Myocyte (in vitro differentiated cells): ENCODE measurements at places on chromosomes 7 and 10.
A peak's percentile ranks its signal among the peaks of the same experiment; 100 is the strongest.

GRCh38 chr10:646118-646524 is 43.3 kb downstream of the DIP2C start:
- DNase-seq, result no peak

GRCh38 chr10:123804716-123805115 is 86.9 kb downstream of the CPXM2 start:
- DNase-seq, result no peak

DNA sequence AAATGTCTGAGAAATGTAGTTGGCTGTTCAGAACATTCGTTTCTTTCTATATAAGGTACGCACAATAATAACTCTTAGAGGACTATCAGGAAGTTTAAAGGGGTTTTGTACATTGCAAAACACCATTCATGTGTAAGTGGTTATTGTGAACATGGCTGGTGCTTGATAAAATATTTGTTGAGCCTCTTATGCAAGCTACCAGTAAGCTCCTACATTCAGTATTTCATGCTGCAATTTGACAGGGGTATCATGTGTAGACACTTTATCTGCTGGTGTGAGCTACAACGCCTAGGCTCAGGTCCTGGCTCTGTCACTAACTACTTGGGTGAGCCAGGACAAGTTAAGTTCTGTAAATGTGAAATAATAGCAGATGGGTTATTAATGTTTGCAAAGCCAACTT is 75.5 kb downstream of the MAP3K8 start:
- no peak for DNase-seq

DNA sequence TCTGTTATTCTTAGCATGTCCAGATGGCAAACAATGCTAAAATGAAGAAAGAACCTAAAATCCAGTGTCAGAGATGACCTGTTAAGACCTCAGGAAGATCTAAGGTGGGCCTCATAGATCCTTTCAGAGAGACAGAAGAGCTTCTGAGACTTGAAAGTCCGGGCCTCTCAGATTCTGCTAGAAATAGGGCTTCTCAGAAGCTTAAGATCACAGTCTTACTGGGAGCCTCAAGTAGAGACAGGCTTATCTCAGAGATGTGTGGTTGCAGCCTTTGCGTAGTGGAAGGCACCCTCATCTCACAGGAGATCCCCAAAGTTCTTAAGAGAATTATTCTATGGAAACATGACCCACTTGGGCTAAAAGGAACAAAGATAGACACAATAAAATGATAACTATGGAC is 642.8 kb downstream of the TNS3 start:
- DNase-seq, result no peak

GRCh38 chr7:77933394-77933793 is 134.8 kb downstream of the PHTF2 start:
- DNase-seq, result peak; percentile 25

DNA sequence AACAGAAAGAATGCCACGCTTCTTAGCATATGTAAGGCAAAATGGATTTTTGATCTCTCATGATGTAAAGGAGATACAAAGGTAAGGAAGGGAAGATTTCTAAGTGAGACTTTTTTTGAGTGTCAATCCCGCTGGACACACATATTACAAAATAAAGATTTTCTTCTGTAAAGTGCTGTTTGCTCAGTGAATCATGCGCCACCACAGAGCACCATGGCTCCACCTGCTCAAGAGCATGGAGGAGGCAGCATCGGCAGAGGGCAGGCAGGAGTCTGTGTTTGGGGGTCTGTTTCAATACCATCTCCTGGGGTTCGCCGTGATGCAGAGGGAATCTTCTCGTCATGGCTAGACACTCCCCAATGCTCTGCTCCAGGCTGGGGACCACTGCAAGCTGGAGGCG is 83.5 kb downstream of the ALOX5 start:
- no peak for DNase-seq

GRCh38 chr7:135800560-135800959 is 51.9 kb upstream of the FAM180A start:
- no peak for DNase-seq

GRCh38 chr10:23037561-23037960 is 57.8 kb upstream of the MSRB2 start:
- no peak for DNase-seq

DNA sequence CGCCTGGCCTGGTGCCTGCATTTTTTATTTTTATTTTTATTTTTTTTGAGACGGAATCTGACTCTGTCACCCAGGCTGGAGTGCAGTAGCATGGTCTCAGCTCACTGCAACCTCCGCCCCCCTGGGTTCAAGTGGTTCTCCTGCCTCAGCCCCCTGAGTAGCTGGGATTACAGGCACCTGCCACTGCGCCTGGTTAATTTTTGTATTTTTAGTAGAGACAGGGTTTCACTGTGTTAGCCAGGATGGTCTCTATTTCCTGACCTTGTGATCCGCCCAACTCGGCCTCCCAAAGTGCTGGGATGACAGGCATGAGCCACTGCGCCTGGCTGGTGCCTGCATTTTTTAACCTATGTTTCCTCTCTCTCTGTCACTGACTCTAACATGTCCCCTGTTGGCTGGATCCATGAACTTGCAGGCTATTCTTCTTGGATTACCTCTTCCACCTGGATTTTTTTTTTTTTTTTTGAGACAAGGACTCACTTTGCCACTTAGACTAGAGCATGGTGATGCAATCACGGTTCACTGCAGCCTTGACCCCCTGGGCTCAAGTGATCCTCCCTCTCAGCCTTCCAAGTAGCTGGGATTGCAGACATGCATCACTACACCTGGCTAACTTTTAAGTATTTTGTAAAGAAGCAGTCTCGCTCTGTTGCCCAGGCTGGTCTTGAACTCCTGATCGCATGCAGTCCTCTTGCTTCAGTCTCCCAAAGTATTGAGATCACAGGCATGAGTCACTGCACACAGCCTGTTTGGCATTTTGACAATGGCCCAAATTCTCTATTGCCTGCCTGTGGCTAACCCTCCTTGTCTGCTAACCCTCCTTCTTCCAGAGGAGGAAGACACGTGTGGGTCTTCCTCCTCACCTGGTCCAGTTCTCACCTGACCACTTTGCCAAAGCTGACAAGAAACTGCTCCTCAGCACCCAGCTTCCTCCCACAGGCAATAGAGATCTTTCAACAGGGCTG is 23.0 kb upstream of the PRPF18 start:
- peak; percentile 3 for DNase-seq

GRCh38 chr7:126768836-126769235 is 483.9 kb downstream of the GRM8 start:
- DNase-seq, result peak; percentile 38

DNA sequence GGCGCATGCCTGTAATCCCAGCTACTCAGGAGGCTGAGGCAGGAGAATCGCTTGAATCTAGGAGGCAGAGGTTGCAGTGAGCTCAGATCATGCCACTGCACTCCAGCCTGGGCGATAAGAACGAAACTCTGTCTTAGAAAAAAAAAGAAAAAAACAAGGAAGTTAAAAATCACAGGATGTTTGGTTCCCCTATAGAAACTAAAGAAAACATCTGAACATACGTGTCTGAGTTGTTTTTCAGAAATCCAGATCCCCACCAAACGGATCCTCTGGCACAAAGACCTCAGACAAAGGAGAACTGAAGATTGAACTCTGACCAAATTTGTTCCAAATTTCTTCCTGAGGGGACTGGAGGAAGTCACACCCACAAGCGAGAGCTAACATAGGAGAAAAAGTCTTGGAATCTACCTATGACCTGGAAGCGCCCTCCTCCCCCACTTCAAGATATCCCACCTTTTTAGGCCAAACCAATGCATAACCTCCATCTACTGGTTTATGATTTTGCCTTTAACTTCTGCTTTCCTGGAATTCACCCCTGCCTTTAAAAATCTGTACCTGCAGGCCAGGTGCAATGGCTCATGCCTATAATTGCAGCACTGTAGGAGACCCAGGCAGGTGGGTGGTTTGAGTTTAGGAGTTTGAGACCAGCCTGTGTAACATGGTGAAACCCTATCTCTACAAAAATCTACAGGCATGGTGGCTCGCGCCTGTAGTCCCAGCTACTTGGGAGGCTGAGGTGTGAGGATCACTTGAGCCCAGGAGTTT is 19.7 kb upstream of the SIRT1 start:
- no peak for DNase-seq

DNA sequence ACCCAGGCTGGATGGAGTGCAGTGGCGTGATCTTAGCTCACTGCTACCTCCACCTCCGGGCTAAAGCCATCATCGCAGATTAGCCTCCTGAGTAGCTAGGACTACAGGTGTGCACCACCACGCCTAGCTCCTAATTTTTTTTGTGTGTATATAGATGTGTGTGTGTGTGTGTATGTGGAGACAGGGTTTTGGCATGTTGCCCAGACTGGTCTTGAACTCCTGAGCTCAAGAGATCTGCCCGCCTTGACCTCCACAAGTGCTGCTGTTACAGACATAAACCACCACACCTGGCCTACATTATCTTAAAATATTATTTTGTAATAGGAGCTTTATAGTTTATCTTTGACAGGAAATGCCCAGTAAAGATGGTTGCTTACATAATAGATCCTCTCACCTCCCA is 25.0 kb downstream of the FOXP2 start:
- peak; percentile 6 for DNase-seq

DNA sequence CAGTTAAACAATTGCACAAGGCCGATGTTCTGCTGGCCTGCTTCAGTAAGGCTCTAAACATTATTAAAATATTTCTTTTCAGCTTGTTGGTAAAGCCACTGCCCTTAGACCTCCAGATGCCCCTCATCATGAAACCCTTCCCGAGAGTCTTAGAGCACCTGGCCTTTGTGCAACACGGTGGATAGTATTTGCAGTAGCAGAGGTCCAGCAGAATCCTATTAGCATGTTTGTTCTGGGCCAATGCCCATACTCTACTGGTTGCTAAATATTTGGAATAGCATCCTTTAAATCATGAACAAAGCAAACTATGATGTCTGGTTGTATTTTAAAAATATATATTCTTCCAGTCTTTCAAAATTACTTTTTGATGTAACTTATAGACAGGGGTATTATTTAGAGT is 584.6 kb downstream of the CNTNAP2 start:
- DNase-seq, result no peak

- no peak for DNase-seq
Measured at GRCh38 chr10:47268696-47269095, 31.3 kb upstream of the GDF10 start.

- DNase-seq, result peak; percentile 76
Measured at GRCh38 chr10:93573051-93573909, 6.8 kb downstream of the FFAR4 start.

DNA sequence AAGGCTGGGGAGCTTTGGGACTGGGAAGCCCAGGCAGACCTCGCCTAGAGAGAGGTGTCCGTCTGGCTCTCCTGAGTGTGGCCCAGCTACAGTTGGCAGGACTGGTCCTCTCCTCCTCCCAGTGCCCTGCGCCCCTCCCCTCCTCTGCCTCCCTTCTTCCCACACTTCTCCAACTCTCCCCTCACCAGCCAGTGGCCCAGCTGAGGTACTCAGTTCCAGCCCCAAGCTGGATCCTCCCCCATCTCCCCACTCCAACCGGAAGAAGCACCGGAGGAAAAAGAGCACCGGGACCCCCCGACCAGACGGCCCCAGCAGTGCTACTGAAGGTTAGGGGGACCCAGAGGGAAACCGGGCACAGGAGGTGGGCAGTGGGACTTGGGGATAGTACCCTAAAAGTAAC is 27.7 kb downstream of the GBX1 start:
- no peak for DNase-seq

- DNase-seq, result no peak
Measured at GRCh38 chr7:142954680-142955268, 7.4 kb downstream of the KEL start.

- no peak for DNase-seq
Measured at GRCh38 chr7:100048680-100049079, 894 bp upstream of the ZSCAN21 start.

GRCh38 chr10:30825495-30825894 is 195.9 kb upstream of the LYZL2 start:
- no peak for DNase-seq

DNA sequence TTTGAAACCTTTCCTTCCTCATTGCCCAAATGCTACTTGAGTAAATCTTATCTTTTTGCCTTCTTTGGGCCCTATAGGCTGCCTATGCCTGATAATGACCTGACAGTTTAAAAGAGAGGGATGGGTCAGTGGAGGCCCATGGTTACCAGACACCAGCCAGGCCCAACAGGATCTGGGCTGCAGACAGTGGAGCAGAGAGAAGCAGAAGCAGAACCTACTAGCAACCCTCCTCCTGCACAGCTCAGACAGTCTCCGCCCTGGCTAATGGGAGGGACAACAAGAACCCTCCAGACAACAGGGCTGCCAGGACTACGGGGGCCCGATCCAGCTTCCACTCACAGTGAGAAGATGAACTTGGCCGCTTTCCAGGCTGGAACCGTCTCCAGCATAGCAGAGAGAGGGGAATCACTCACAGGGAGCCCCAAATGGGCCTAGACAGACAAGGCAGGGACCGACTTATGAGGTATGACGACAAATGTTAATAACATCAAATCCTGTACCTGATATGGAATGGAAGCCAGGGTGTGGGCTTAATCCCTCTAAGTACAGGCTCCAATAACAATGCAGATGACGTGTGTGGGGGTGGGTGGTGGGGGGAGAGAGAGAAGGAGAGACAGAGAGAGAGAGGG is 31.7 kb upstream of the DGKI start:
- no peak for DNase-seq

- no peak for DNase-seq
Measured at GRCh38 chr7:76293407-76293901, 9.0 kb upstream of the HSPB1 start.

- no peak for DNase-seq
Measured at GRCh38 chr7:154375956-154376355, 323.8 kb downstream of the DPP6 start.

- no peak for DNase-seq
Measured at GRCh38 chr7:152085131-152085530, 59.7 kb downstream of the GALNT11 start.

GRCh38 chr10:58747687-58748086 is 235.0 kb downstream of the BICC1 start:
- no peak for DNase-seq

DNA sequence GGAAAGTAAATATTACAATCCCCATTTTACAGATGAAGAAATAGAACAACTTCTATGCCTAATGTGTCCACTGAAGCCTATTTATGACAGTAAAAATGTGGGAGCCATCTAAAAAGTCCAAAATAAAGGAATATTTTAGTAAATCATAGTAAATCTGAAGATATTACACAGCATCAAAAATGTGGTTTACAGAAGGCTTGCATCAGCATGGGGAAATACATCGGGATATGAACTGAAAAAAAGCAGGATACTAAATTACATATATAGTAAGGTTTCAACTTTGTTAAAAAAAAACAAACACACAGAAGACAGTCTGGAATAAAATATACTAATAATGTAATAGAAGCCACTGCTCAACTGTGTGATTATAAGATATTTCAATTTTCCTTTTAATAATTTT is 20.8 kb downstream of the CPA1 start:
- DNase-seq, result no peak

DNA sequence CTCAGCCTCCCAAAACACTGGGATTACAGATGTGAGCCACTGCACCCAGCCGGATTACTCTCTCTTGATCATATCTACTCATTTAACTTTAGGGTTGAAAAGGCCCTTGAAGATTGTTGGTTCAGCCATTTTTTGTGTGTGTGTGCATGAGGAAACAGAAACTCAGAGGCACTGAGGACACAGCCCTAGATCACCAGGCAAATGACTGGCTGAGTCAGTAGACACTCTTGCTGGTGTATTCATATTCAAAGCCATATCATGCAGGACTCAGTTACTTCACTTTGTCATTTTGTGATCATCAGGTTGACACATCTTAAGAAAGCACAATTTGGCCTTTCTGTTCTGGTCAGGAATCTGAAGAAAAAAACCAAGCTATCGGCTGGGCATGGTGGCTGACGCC is 253.4 kb downstream of the TRIL start:
- DNase-seq, result no peak

- DNase-seq, result no peak
Measured at GRCh38 chr7:22174574-22174953, 182.4 kb downstream of the RAPGEF5 start.

GRCh38 chr7:44522315-44522714 is 18.8 kb downstream of the NPC1L1 start:
- DNase-seq, result no peak

GRCh38 chr7:105003275-105003674 is 10.7 kb upstream of the KMT2E start:
- DNase-seq, result peak; percentile 88
